ENCODE measurements at places on chromosomes 7 and 10.

GRCh38 chr10:78568620-78569019, 500.1 kb upstream of the ZMIZ1 start:
- no peak for DNase-seq

- DNase-seq: no peak
These were observed 30.9 kb downstream of the KCNMA1 start for GRCh38 chr10:77606751-77607150.

GRCh38 chr7:5282543-5283316, at the start of gene SLC29A4:
Gene SLC29A4 (plus strand): TSS chr7:5282943. CDS start chr7:5287817, 4,874 bp downstream.
- DNase-seq: no peak

DNA sequence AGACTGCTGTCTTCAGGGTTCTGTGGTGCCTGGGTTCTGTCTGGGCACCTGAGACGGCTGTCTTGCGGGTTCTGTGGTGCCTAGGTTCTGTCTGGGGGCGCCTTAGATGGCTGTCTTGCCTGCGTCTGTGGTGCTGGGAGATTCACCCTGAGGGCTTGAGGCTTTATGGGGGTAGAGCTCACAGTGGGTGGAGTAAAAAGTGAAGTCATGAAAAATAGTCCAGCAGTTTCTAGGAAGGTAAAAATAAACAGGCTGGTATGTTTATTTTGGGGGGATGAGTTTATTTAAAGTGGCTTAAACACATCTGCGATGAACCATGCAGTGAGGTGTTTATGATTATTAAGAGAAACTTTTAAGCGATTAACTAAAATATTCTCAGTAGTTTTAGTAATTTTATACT, 64.2 kb downstream of the NKX6-2 start:
- no peak for DNase-seq
